ENCODE measurements at places on chromosomes 7 and 10.
A peak's percentile ranks its signal among the peaks of the same experiment; 100 is the strongest.

DNA sequence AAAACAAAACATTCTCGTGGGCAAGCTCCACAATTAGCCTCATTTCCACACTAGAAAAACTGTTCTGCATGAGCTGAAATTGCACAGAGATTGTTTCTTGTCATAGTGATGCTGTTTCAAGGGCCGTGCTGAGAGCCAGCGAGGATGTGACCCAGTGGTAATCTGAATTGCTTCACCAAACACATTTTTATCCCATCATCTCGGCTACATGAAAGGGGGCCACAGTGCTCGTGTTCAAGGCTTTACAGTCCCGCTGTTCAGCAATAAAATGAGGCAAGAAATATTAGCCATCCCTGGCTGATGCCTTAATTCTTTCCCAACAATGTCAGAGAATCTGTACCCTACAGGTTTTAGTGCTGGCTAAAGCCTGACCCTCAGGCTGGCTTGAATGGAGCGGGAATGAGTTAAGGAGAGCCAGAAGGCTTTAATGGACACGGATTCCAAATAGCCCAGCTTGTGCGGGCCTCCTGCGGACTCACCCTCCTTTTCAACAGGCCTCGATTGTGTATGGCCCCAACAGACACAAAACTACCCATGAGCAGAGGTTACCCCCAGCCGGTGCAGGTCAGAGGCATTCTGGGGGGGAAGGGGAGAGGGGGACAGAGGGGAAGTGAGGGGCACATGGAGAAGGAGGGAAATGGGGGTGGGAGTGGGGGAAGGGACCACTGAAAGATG, 2.0 kb upstream of the GDF10 start:
- DNase-seq, result no peak

- peak; percentile 35 for DNase-seq
Measured at GRCh38 chr10:112137154-112137987, 46.2 kb downstream of the GPAM start.

DNA sequence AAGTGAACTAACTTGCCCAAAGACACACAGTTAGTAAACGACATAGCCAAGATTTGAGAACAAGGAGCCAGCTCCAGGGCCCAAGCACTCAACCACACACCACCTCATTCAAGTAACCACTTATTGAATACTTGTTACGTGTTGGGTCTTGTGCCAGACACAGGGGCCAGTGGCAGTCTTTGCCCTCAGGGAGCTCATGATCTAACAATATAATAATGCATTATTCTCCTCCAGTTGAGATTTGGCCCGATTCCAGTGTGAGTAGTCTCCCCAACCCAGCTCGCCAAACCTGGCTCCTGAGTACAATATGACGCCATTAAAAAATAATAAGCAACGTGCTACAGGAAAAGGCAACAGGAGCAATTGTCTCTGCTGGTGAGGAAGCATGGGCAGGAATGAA, 14.4 kb upstream of the STK17A start:
- DNase-seq, result no peak

DNA sequence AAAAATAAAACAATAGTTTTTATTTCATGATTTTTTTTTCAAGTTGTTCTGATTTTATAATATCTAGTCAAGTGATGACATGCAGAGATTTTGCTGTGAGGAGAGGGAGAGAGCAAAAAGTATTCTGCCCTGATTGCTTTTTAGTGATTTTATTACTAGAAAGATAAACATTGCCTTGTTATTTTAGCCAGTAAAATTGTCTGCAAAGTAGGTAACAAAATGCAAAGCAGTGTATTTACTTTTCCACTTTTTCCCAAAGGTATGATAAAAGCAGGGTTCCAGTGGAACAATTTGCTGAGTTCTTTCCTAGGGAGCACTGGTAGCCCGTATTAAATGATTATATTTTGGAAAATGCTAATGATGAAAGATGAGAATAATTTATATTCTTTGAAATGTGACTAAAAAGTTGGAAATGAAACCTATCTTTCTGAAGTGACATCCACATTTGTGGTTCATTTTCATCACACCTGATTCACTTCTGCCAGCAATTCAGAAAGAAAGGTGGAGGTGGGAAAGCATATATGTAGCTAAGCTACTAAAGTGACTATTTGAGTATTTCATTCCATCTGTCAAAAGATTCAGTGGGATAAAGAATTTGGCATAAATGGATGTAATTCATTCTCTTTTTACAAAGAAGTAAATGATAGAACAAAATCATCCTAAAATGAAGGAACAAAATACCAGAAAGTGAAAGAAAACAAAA, 300.3 kb downstream of the ADK start:
- no peak for DNase-seq

GRCh38 chr7:84042110-84042539, 152.5 kb downstream of the SEMA3A start:
- no peak for DNase-seq

All from stimulated activated CD4-positive, alpha-beta T cell treated with anti-CD3 and anti-CD28 coated beads, Interleukin-15, amount 100 ng/mL, for 48 hours (primary cell).